NCI-H187 treated with DMSO at 0.1 percent for 48 hours (cell line): ENCODE measurements at places on chromosomes 2 and 18.

DNA sequence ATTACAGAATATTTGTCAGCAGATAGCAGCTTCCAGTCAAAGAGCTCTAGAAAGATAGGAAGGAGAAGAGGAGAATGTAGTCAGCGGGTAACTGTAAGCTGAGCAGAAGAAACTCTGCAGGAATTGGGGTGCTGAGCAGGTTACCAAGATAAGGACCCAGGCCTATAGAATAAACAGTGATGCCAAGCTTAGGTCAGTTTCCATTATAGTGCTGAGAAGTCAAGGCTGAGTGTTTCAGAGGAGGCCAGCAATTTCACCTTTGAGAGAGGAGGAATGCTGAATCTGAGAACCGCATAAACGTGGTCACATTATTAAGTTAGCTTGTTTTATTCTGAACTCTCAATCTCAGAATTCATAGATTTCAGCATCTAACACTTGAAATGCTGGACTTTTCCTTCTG is 13.9 kb downstream of the NAB1 start:
- DNase-seq: no peak

GRCh38 chr2:235639428-235639773 is 145.6 kb downstream of the AGAP1 start:
- no peak for DNase-seq

DNA sequence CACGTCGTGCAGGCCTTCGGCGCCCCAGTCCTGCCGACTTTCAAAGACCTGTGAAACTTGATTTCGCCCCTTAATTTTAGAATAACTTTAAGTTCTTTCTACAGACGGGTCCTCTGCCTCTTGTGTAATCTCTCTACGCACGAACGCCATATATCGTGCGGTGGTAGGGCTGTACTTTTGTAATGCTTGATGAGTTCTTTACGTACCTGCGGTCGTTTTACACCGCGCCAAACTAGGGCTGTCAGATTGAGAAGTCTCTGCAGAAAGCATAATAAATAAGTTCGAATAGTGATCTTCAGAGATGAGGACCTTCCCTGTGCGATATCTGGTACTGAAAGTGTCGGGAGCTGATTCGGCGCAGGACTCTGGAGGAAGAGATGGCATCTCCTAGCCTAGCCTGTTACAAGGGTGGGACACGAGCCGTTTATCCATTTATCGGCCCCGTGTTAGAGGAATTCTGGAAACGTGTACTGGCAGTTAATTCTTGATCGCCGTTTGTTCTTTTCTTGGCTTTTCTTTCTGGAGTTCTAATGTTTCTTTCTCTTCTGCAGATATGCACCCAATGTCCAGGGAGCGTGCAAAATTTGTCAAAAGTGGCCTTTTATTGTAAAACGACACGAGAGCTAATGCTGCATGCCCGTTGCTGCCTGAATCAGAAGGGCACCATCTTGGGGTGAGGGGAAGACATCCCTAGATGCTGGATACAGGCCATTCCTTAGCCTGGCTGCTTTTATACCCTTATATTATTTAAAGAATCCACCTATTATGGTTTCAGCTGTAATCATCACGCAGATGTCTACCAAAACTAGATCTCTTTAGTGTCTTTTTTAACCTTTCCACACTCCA is 781 bp upstream of the SLC5A6 start:
- no peak for DNase-seq

- DNase-seq: no peak
Measured at GRCh38 chr2:69238449-69239031, 148.5 kb downstream of the GFPT1 start.

- no peak for DNase-seq
Measured at GRCh38 chr18:50586710-50587109, 26.8 kb downstream of the MAPK4 start.

GRCh38 chr2:121074293-121074932 is 210.6 kb downstream of the TFCP2L1 start:
- DNase-seq: no peak

- DNase-seq: no peak
Measured at GRCh38 chr2:810397-810796, 133.2 kb upstream of the TMEM18 start.

GRCh38 chr2:36469106-36469477 is 113.5 kb downstream of the CRIM1 start:
- no peak for DNase-seq

DNA sequence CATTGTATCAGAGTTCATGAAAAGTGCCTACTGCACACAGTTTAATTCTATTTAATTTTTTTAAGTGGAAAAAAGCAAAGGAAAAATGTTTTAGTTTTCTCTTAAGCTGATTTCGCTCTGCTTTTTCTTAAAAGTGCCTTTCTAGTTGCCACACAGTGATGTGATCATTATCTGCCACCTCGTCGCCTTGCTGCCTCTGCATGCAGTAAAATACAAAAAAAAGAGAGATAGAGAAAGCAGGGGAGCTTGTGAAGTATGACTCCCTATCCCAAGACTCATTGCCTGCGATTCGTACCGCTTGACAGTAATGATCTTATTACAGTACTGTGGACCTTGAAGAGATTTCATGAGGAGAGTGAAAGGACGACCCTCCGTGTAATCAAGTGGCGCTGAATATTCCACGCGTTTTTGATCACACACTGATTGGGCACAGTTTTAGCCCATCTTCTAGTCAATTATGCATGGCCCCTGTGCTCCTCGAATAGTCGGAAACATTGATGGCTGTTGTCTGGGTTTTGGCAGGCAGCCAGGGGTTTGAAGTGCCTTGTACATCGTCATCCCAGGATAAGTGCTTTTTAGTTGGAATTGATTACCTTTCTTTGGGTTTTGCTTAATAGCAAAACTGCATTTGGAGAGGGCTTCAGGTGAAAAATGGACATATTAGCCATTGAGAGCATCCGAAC is 188.3 kb downstream of the GBX2 start:
- DNase-seq: peak; percentile 22

GRCh38 chr2:37802211-37802752 is 122.8 kb upstream of the RMDN2 start:
- DNase-seq: no peak

DNA sequence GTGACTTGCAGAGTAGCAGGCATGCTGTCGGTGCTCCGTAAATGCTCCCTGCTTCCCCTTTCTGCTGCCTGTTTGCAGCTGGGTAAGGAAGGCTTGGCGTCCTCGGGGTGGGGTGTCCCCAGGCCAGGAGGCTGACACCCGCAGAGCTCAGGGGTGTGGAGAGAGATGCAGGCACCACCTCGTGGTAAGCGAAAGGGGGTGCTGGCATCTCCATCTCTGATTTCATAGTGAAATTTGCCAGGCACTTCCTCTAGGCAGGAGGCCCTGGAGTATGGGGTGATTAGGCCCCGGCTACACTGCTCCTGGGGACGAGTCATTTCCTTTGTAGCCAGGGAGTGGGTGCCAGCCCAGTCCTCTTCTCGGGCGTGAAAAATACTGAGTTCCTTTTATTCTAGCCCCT is 160.4 kb downstream of the KLHL29 start:
- no peak for DNase-seq

DNA sequence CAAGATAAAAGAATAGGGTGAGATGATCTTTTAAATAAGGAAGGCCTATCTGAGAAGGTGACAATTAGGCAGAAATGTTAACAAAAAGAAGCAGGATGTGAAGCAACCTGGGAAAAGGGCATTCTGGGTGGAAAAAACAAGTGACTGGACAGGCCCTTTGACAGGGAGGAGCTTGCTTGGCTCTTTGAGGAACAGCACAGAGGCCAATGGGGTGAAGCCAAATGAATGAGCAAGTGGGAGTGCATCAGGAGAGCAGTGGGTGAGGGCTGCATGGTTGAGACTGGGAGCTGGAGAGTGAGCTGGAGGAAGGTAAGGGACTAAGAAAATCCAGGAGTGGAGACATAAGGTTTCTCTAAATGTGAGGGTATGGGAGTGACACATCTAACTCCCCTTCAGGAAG is 126.9 kb downstream of the TDRD15 start:
- no peak for DNase-seq

GRCh38 chr2:240922982-240923537 is 16.9 kb downstream of the CROCC2 start:
- no peak for DNase-seq

DNA sequence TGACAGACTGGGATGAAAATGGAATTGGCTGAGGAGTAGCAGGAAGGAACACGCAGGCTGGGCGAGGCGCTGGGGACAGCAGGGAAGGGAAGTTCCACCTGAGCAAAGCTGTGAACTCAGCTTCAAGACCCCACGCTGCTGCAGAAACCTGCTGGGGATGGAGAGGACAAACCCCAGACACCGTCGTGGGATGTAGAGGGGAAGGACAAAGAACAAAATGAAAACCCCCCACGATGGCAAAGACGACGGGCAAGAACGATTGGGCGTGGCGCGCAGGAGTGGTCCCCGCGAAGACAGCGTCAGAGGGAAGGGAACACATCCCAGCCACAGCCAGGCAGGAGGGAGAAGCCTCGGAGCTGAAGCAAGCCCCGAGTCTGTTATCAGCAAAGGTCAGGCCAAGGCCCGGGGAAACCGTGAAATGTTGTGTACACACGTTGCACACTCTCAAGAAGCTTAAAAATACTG is 222.9 kb downstream of the NDUFA10 start:
- DNase-seq: no peak

DNA sequence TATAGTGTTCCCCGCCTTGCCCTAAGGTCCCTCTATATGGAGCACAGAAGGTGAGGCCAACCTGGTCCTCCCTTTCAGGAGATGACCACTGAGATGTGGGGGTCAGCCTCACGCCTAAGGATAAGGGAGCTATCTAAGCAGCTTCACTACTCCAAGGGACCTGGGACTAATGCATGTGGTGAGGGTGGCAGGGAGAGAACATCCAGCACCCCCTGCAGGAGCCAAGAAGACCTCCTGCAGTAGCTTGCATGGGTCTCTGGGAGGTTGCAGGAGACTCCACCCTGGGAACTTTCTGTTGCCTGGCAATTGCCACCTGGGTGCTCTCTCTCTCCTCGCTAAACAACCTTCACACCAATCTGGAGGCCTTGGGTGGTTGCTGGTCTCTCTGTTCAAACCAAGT is 93.0 kb upstream of the KLHL29 start:
- no peak for DNase-seq
